ENCODE measurements at places on chromosomes 7 and 10.

- no peak for DNase-seq
These were observed 419.1 kb downstream of the ARL4A start for GRCh38 chr7:13106513-13106912.

DNA sequence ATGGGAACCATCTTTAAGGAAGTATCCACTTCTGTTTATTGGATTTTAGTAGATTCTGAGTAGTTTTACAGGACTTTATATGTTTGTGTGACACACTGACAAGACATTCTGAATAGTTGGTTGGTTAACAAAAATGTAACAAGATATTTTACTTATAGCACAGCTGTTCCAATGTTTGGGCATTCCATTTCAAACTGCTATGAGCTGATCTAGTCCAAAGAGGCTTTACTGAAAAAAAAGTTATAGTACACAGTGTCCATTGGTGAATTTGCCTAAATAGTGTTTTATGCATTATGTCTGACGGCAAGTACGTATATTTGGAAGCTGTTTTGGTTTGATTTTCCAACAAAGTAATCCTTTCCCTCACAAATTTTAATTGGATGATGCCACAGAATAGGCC is 99.1 kb downstream of the SAMD9 start:
- DNase-seq: no peak

DNA sequence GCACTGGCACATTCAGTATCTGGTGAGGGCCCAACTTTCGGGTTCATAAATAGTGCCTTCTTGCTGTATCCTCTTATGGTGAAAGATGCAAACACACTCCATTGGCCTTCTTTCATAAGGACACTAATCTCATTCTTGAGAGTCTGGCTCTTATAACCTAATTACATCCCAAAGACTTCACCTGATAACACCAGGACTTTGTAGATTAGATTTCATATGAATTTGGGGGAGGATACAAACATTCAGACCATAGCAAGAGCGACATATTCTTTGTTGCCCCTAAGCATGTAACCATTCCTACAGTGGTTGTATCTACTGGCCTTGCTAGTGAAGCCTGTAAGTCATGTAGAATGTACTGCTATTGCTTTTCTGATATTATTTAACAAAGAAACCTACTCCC is 525.2 kb downstream of the GFRA1 start:
- DNase-seq: no peak

GRCh38 chr7:23680414-23681405 is 711 bp downstream of the FAM221A start:
- no peak for DNase-seq

- DNase-seq: no peak
These were observed 139.5 kb downstream of the SEMA3E start for GRCh38 chr7:83509255-83510021.

GRCh38 chr10:72315611-72316385 is 38.9 kb downstream of the DNAJB12 start:
- no peak for DNase-seq

DNA sequence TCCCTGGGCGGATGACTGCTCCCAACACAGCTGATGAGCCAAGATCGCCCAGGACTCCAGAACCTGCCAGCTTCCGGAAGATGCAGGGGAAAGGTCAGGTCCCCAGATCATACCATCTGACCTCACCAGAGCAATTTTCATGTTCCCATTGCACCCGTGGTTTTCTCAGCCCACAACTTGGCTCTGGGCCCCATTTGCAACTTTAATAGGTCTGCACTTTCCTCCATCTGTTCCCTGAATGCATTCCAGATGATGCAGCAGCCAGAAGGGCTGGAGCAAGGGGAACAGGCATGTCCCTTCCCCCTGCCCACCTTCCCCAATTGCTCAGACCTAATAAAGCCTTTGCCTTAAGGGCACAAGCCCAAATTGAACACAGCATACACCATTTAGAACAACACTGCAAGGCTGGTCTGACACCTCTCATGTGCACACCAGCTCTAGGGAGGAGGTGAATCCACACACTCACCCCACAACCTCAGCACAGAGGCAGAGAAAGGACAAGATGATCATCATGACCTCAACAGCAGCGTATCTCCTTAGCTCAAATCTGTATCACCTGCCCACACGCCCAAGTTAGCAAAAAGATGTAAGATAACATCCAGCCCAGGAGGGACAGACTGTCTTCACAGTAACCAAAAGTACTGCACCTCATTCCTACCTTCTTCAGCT is 87.5 kb downstream of the PLXNA4 start:
- DNase-seq: no peak

GRCh38 chr7:101747879-101748345 is 69.5 kb upstream of the CUX1 start:
- no peak for DNase-seq

DNA sequence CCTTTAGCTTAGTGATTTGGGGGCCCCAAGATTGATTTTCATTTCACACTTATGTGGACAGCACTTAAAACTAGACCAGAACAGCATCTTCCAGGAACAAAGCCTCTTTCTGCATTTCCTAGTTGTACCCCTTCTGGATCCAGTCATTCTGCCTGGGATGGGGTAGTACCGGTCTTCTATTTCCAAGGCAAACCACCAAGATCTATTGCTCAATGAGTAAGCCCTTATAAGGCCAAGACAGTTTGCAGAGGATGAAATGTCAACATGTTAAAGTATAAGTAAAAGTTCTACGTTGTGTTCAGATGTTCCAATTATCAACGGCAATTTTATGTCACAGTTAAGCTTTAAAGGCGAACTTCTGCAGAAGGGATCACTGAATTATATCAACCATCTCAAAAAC is 106.9 kb upstream of the ZNF746 start:
- DNase-seq: no peak

DNA sequence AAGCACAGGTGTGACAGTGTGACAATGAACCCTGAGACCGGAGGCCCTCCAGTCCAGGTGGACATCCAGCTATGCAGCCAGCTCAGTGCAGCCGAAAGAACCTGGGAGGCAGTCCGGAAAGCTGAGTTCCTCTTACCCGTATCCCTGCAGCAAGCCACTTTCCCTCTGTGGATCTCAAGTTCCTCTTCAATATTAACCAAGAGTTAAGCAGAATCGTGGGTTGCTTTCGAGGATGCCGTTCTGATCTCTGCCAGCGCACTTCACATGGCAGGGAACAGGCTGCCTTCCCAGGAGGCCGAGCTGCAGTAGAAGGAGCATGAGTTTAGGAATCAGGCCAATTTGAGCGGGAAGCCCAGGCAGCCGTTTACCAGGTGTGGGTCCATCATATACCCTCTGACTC is 591.6 kb downstream of the SDK1 start:
- no peak for DNase-seq

DNA sequence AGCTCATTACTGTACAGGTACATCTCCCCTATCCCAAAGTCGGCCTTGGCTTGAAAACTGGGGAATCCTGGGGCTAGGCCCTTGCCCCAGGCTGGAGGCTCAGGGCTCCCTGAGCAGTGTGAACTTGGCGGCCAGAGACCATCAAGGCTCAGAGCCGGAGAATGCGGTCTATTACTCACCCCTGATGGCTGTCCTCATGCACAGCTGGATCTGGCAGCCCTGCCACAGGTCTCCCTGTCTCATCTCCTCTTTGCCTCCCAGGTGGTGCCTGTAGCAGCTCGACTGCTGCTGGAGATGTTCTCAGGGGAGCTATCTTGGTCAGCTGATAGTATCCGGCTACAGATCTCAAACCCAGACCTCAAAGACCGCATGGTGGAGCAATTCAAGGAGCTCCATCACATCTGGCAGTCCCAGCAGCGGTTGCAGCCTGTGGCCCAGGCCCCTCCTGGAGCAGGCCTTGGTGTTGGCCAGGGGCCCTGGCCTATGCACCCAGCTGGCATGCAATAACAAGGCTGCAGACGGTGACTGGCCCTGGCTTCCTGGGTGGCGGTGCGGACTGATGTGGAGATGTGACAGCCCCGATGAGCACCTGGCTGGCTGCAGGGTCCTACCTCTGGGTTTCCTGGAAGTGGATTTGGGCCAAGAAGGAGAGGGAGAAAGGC is 10.7 kb downstream of the IRF5 start:
- DNase-seq: no peak

DNA sequence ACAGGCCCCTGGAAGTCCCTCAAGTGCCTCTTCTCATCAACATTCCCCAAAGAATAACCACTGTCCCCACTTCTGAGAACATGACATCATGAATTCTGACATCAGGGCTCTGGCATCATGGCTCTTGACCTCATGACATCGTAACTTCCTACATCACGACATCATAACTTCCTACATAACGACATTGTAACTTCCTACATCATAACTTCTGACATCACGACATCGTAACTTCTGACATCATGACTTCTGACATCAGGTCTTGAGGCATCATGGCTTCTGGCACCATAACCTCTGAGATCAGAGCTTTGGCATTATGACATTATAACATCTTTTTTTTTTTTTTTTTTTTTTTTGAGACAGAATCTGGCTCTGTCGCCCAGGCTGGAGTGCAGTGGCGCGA is 66.7 kb upstream of the FAM20C start:
- no peak for DNase-seq

GRCh38 chr10:83122336-83122735 is 1017.0 kb upstream of the GHITM start:
- no peak for DNase-seq

GRCh38 chr7:184294-185264 is 7.8 kb upstream of the FAM20C start:
- no peak for DNase-seq

GRCh38 chr7:7221599-7222038 is 39.3 kb downstream of the C1GALT1 start:
- no peak for DNase-seq

DNA sequence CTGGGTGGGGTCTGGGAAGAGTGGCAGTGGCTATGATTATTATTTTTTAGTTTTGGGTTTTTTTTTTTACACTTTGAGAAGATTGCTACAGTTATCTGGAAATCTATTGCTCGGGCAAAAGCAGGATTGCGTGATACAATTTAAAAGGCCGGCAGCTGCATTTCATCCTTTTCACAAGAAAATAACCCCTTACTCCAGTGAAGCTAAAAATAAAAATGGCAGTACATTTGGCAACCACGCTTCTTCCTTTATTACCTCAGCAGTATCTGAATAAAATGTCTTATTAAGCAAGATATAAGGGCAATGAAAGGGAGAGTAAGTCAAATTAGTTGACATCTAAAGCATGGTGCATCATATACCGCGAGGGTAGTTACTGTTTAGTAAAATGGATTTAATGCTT is 496.8 kb downstream of the LRMDA start:
- no peak for DNase-seq

GRCh38 chr10:14606633-14607032 is 168.1 kb downstream of the FAM107B start:
- no peak for DNase-seq

DNA sequence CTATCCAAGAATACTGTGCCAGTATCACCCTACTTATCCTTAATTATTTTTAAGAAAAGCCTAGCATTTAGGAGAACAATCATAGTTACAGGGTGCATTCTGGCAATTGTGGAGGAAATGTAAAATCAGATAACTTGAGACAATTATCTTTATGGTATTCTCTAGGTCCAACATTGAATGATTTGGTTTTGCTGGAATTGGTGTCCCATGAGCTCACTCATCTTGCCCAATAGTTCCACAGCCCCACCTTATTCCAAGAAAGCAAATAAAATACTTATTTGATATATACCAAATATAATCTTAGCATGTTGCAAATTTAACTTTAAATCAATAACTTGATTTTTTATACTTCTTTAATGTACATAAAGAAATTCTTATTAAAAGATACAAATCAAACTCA is 65.3 kb downstream of the DGKB start:
- DNase-seq: no peak

All from GOT3 (cell line).